Tibial nerve (tissue), 4 donors: ENCODE measurements at places on chromosomes 7 and 10. TPM values are rescaled to one million over a fixed set of nuclear protein-coding genes. Genes with fewer than 3 reads are reported as not detected.
A peak's percentile ranks its signal among the peaks of the same experiment; 100 is the strongest.

GSTO2 gene
- total RNA-seq: 1.7 TPM

ASB4 gene
- total RNA-seq: not detected

SORBS1 gene
- 623 TPM for total RNA-seq

SPDYE2B gene
- not detected for total RNA-seq

EPHB4 gene
- 37.5 TPM for total RNA-seq

SAP25 gene
- 6.0 TPM for total RNA-seq

- no peaks in the 10 kb centered on the region for H3K36me3 ChIP-seq
- no peaks in the 10 kb centered on the region for H3K4me1 ChIP-seq
- H3K4me3 ChIP-seq: no peak overlapping the region
- no peaks in the 10 kb centered on the region for H3K27me3 ChIP-seq
- no peak overlapping the region for H3K27ac ChIP-seq
- no peak for DNase-seq
Observed at GRCh38 chr7:22329816-22330524, 27.0 kb downstream of the RAPGEF5 start.

DNA sequence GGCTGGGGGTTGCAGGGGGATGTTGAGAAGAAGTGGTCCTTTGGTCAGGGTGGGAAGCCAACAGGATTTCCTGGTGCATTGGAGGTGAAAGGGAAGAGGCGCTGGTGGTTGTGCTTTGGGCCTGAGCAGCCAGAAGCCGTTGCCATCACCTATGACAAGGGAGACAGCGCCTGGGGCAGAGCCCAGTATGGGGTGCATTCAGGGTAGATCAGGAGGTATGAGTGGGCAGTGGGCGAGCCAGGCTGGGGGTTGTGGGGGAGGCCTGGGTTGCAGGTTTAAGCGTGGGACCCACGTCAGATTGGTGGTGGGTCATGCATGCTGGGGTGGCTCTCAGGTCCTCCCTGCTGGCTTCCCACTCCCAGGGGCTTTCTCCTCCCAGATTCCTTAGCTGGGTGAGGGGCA is 6.3 kb upstream of the PILRB start:
- peak overlapping the region; percentile 26 for H3K27ac ChIP-seq
- peaks cover 9% of the 10 kb centered on the region for H3K4me1 ChIP-seq
- H3K4me3 ChIP-seq: no peak overlapping the region
- peaks cover 94% of the 10 kb centered on the region for H3K36me3 ChIP-seq
- H3K27me3 ChIP-seq: no peaks in the 10 kb centered on the region

DNA sequence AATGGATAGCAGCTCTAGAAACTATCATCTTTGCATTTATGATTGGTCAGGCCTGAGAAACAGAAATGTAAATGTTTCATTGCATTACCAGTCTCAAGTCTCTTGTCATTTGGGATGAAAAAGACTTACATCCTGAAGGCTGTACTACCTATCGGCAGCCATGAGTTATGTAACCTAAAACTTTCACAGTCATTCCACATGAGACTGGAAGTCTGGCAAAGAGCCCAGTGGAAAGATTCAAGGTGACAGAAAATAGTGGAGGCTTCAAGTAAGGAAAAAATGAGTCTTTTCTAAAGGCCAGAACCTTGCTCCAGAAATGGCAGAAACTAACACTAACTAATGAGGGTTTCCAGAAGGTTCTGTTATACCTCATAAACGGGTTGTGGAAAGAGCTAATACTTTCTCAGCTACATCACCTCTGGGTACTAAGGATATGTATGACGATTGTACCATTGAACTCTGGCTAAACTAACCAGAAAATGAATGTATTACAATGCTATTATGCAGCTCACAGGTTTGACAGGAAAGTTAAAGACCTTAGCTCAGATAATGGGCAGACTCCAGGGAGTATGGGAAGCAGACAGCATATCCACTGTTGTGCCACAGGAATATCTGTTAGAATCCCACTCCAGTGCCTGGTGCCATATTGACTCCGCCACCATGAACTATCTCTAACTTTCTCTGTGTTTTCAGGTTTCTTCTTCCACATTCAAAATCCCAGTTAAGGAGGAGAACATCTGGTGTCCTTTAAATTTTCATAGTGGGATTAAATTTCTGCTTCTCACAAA is 41.7 kb upstream of the DYNC1I1 start:
- no peak for DNase-seq
- H3K4me1 ChIP-seq: no peaks in the 10 kb centered on the region
- H3K4me3 ChIP-seq: no peak overlapping the region

GRCh38 chr7:47938574-47939165 is 9.6 kb downstream of the PKD1L1 start:
- no peaks in the 10 kb centered on the region for H3K4me1 ChIP-seq
- no peak overlapping the region for H3K4me3 ChIP-seq
- H3K36me3 ChIP-seq: no peaks in the 10 kb centered on the region
- no peak for DNase-seq
- H3K27me3 ChIP-seq: no peaks in the 10 kb centered on the region

DNA sequence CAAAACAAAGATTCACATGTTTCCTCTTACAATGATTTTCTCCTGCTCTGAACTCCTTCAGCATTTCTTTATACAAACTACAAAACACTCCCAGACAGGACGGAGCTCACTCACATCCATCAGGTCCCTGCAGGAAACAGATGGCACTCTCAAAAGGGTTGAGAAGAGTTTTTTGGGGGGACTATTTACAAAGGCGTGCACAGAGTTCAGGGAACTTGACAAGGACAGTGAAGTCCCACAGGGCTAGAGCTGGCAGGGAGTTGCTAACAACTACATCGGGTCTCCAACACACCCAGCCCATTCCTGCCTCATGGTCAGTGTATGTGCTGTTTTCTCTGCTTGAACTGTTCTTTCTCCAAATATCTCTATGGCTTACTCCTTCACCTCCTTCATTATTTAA is 24.7 kb upstream of the YAE1 start:
- no peak overlapping the region for H3K4me3 ChIP-seq
- H3K27ac ChIP-seq: no peak overlapping the region
- DNase-seq: no peak

DNA sequence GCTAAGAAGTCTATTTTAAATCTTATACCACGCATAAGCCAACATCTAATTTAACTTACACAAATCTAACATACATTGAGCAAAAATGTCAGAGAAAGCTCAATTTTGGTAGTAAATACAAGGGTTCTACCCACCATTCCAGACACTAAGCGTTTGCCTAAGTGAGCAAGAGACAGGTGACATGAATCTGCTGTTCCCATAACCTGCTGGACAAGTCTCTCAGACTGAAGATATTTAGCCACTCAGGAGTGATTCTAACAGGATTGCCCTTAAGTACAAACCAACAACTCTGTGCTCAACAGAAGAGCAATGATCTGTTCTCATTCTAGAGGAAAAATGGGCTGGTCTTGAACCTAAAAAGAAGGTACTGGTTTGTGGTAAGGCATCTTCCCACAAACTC is 18.8 kb downstream of the EZH2 start:
- no peak for DNase-seq
- H3K27ac ChIP-seq: no peak overlapping the region
- no peaks in the 10 kb centered on the region for H3K27me3 ChIP-seq
- no peaks in the 10 kb centered on the region for H3K4me1 ChIP-seq
- no peak overlapping the region for H3K4me3 ChIP-seq

DNA sequence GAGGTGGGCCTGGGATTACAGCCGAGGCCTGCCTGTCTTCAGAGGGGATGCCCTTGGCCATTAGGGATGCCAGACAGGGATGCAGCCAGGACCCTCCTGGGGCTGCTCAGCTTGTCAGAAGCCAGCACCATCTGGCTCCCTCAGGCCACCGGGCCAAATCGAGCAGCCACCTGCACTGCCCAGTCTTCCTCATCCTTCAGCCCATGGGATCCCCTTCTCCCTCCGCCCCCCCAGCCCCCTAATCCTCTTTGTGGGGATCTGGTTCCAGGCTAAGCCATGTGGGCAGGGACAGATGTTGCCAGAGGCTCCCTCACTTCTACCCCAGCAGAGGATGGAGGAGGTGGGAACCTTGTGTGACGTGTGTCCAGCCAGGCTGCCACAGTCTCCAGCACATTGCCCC is 137.4 kb upstream of the PPIF start:
- no peaks in the 10 kb centered on the region for H3K36me3 ChIP-seq
- no peak overlapping the region for H3K27ac ChIP-seq
- H3K4me1 ChIP-seq: peaks cover 4% of the 10 kb centered on the region
- H3K27me3 ChIP-seq: no peaks in the 10 kb centered on the region

DNA sequence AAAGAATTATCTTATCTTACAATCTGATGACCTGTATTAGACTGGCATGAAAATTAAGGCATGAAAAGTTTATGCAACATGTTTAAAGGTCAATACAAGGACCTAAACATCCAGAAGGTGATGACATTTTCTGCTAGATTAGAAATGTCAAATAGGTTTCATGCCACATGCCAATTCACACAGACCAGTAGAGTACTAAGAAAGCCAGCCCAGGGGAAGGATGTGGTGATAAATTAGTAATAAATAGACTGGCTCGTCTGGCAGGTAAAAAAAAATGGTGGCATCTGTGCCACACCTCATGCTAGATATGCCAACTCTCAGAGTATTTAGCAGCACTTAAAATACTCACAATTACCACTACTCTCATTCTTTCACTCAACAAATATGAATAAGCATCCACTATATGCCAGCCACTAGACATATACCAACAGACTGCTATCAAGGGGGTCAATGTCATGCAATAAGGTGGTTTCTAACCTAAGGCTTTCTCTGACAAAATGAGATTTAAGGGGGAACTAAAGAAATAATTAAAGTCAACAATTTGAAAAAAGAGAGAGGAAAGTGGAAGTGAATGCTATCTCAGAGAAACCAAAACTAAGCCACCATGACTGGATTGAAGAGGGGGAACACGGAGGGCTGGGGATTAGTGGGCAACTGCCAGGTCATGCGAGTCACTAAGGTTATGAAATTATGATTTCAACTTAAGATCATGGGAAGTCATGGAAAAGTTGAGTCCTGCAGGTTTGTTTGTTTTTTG is 83.5 kb downstream of the SGMS1 start:
- no peak for DNase-seq
- H3K27ac ChIP-seq: no peak overlapping the region
- no peak overlapping the region for H3K4me3 ChIP-seq
- no peaks in the 10 kb centered on the region for H3K4me1 ChIP-seq
- no peaks in the 10 kb centered on the region for H3K27me3 ChIP-seq

DNA sequence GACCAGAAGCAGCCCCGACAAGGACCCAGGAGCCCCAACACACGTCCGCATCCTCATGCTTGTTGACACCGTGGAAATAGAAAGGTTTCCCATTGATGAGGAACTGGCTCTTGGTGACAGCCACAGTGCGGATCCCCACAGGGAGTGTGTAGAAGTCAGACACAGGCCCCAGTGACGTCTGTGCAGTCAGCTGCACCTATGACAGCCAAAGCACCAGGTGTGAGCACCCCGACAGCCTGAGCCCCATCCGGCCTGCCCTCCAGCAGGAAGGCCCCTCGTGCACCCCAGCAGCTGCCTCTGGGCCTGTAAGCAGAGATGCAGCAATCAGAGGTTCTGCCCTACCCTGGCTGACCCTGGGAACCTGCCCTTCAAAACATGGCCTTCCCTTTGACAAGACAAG is 7.1 kb downstream of the GUSB start:
- H3K4me1 ChIP-seq: peaks cover 7% of the 10 kb centered on the region
- no peaks in the 10 kb centered on the region for H3K27me3 ChIP-seq
- no peak overlapping the region for H3K27ac ChIP-seq
- DNase-seq: no peak
- no peak overlapping the region for H3K4me3 ChIP-seq

GRCh38 chr7:5139998-5140397 is 50.0 kb upstream of the WIPI2 start:
- no peaks in the 10 kb centered on the region for H3K4me1 ChIP-seq
- DNase-seq: no peak
- H3K36me3 ChIP-seq: no peaks in the 10 kb centered on the region
- no peak overlapping the region for H3K27ac ChIP-seq

DNA sequence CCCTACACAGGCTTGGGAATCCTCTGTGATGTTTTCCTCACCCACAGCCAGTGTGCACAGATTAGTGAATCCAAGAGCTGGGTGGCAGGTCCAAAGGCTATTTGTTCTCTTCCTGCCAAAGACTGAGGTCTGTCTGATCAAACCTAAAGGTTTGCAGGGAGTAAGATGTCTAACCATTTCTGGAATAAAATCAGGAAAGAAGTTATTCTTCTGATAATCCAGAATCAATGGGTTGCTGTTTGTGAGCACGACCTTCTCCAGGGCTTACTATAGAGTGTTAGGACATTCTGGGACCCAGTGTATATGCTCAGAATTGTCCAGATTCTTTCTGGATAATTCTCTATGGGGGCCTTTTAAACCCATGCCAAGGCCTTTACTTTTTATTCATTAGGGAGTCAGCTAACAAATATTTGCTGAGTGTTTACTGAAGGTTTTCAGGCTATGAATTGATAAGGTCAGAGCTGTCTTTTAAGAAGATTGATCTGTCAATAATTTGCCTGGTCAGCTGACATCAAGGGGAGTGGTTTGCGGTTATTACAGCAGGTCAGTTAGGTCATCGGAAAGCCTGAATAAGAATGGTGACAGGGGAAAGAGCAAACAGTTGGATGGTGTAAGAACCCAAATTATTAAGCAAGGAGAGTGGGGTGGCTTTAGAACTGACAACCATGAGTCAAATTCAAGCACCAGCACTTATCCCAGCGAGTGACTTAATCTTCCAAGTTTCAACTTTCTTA is 7.5 kb upstream of the TECTB start:
- H3K4me1 ChIP-seq: peaks cover 21% of the 10 kb centered on the region
- H3K4me3 ChIP-seq: no peak overlapping the region
- H3K36me3 ChIP-seq: no peaks in the 10 kb centered on the region
- no peak for DNase-seq
- H3K27me3 ChIP-seq: no peaks in the 10 kb centered on the region
- no peak overlapping the region for H3K27ac ChIP-seq

DNA sequence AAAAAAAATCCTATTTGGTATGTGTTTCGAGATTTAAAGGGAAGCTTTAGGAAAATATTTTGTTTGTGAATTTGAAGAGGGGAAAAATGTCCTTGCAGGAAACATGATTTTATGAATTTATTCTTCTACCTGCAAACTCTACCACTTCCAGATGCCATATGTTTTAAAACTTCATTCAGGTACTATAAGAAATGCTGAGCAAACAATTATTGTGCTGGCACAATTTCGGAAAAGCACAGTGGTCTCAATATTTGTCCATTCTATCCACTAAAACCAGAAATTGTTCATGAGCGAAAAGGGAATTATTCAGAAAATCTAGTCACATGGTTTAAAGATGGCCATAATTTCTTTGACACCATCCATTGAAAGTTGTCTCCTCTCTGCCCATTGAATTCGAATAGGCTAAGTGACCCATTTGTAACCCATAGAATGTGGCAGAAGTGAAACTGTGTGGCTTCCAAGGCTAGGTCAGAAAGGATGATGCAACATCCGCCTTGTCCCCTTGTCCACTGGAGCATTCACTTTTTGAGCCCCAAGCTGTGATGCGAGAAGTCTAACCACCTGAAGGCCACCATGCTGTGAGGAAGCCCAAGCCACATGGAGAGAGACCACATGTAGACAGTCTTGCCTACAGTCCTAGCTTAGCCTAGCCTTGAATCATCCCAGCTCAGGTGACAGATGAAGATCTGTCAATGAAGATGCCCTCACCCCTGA is 189.8 kb upstream of the PRKCQ start:
- H3K27me3 ChIP-seq: no peaks in the 10 kb centered on the region
- DNase-seq: no peak
- H3K36me3 ChIP-seq: no peaks in the 10 kb centered on the region
- no peak overlapping the region for H3K4me3 ChIP-seq
